IPS DF 6.9 (cell line): ENCODE measurements at places on chromosomes 13 and 19.

- no peaks in the 10 kb centered on the region for H3K27me3 ChIP-seq
- H3K4me3 ChIP-seq: no peak overlapping the region
- H3K4me1 ChIP-seq: no peaks in the 10 kb centered on the region
Observed at GRCh38 chr19:10998045-10998533, 37.3 kb downstream of the SMARCA4 start.

- no peaks in the 10 kb centered on the region for H3K27me3 ChIP-seq
- DNase-seq: no peak
- H3K4me1 ChIP-seq: no peaks in the 10 kb centered on the region
- no peak overlapping the region for H3K4me3 ChIP-seq
Observed at GRCh38 chr13:85995788-85996418, 196.7 kb upstream of the SLITRK6 start.

- no peak overlapping the region for H3K4me3 ChIP-seq
- no peak for DNase-seq
- H3K27me3 ChIP-seq: no peaks in the 10 kb centered on the region
- H3K27ac ChIP-seq: no peak overlapping the region
Observed at GRCh38 chr13:99059498-99060075, 81.7 kb upstream of the DOCK9 start.

- no peak overlapping the region for H3K4me3 ChIP-seq
- H3K4me1 ChIP-seq: no peaks in the 10 kb centered on the region
- no peaks in the 10 kb centered on the region for H3K36me3 ChIP-seq
- no peak overlapping the region for H3K27ac ChIP-seq
- no peaks in the 10 kb centered on the region for H3K27me3 ChIP-seq
- DNase-seq: no peak
Observed at GRCh38 chr13:40152922-40153321, 497.5 kb downstream of the COG6 start.

GRCh38 chr13:113744197-113745000, 14.6 kb upstream of the TMEM255B start:
- no peak for DNase-seq
- peaks cover 4% of the 10 kb centered on the region; the same call in 1 of the 2 replicates for H3K4me1 ChIP-seq
- no peaks in the 10 kb centered on the region for H3K27me3 ChIP-seq
- H3K27ac ChIP-seq: no peak overlapping the region
- H3K36me3 ChIP-seq: no peaks in the 10 kb centered on the region
- H3K4me3 ChIP-seq: no peak overlapping the region
